ENCODE measurements at places on chromosomes 13 and 19.
A peak's percentile ranks its signal among the peaks of the same experiment; 100 is the strongest.

- no peak for DNase-seq
Observed at GRCh38 chr13:47798194-47798593, 202.9 kb downstream of the SUCLA2 start.

GRCh38 chr13:103757361-103757760 lies 691.1 kb upstream of the SLC10A2 start:
- DNase-seq: no peak

GRCh38 chr13:92609376-92609775 lies 617.2 kb upstream of the GPC6 start:
- no peak for DNase-seq

DNA sequence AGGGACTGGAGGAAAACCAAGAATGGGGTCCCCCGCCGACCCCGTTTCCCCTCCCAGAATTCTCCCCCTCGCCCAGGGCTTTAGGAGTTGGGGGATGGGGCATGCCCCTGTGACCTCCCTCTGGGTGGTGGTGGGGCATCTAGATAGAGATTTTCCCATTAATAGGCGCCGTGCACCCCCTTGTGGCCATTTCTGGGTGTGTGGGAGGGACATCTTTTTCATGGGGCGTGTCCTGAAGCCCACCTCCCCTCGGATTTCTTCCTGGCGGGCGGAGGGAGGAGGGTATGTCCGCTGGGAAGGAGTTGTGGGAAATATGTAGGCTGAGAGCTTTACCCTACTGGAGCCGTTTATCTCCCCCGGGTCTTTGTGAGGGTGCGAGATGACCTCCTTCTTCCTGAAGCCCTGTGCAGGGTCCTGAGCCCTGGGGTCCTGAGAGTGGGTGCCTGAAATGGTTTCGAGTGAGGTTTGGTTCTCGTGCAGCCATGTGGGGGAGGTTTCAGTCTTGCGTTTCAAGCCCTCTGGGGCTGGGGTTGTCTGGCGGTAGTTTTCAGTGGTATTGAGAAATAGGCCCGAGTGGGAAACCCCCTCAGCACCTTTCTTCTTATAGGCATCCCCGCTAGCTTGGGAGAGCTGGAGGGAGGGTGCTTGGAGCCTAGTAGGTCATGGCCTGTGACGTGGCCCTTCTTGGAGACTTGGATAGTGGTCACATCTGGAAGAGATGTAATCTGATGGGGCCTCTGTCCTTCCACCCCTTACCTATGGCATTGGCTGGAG lies 1.0 kb downstream of the PRMT1 start:
- DNase-seq: peak; percentile 73

DNA sequence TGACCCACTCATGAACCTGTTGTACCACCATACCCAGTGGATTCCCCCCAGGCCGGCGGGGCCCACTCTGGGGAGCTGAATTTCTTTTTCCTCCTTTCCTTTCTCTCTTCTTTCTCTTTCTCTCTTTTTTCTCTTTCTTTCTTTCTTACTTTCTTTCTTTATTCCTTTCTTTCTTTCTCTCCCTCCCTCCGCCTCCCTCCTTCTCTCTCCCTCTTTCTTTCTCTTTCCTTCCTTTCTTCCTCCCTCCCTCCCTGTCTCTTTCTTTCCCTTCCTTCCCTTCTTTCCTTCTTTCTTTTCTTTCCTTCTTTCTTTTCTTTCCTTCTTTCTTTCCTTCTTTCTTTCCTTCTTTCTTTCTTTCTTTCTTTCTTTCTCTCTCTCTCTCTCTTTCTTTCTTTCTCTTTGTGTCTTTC lies 327.7 kb downstream of the ZNF536 start:
- DNase-seq: no peak

DNA sequence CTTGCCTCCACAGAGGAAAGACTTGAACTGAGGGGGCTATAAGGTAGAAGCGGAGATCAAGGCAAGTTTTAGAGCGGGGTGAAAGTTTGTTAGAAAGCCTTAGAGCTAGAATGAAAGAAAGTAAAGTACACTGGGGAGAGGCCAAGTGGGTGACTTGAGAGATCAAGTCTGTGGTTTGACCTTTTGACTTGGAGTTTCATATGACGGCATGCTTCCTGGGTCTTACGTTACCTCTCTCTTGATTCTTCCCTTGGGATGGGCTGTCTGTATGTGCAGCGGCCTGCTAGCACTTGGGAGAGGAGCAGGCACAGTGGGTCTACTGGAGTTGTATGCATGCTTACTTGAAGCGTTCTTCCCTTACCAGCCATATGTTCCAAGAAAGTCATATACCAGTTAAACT lies 1768.5 kb downstream of the PCDH9 start:
- DNase-seq: no peak

DNA sequence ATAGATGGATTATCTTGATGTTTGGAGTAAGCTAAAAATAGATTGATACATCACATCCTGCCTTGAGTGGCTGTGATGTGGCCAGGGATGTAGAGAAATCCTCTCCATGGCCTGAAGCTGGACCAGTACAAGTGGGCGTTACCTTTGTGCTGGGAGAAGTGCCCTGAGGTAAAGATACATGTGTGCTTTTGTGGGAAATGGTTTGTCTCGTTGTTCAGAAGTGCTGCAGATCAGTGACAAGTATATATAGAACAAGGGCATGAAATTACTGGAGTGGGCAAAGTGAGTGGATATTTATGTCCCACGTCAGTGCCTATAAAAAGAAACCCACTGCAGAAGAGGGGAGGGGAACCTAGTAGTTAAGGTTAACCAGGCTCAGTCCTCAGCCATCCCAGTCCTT lies 12.2 kb upstream of the ZNF304 start:
- no peak for DNase-seq
